ENCODE measurements at places on chromosomes 1 and 21.

DNA sequence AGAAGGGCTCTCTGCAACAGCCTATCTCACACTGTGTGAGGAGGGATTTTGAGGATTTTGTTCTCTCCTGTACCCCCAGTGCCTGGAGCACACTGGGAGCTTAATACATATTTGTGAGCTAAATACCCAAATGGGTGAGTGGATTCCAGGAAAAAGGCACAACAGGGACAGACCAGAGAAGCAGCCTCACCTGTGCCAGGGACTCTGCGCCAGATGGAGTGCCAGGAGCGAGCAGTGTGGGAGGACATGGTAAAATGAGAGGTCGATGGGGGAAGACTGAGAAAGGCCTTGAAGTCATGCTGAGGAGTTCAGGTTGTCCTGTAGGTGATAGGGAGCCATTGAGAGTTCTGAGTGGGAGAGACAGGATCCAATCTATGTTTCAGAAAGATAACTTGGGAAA, 11.0 kb upstream of the KCNA2 start:
- no peak for DNase-seq

DNA sequence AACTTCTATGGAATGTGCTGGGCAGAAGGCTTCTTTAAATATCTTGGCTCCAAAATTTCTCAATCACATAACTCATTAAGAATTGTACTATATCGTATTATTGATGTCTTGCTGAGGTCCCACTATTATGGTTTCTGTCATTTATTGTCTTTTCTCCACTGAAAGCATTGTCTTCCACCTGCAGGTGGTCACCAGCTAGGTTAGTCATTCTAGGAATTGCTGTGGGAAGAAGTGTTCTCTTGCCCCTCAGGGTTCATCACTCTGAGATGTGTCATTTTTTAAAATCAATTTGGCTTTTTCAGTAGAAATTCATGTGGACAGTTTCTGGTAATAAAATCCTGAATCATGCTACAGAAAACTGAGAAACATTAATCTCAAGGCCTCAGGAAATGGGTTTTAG, 66.1 kb downstream of the NCAM2 start:
- DNase-seq, result no peak

GRCh38 chr1:236692128-236692527, 5.8 kb downstream of the ACTN2 start:
- DNase-seq, result no peak

DNA sequence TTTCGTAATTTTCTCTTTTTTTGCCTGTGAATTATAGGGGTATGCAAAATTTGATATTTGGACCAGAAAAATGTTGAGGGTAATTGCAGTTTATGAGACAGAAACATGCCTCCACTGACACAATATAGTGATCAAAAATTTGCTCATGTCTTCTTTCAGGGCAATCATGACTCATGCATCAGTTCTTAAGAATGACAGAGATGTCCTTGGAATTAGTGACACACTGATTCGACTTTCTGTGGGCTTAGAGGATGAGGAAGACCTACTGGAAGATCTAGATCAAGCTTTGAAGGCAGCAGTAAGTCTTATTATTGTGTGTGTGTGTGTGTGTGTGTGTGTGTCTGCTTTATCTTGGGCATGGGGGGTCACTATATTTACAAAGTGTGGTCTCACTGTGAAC, 27.5 kb downstream of the CTH start:
- DNase-seq, result no peak

- DNase-seq, result no peak
These were observed 267.0 kb downstream of the DNM3 start for GRCh38 chr1:172108161-172108893.

DNA sequence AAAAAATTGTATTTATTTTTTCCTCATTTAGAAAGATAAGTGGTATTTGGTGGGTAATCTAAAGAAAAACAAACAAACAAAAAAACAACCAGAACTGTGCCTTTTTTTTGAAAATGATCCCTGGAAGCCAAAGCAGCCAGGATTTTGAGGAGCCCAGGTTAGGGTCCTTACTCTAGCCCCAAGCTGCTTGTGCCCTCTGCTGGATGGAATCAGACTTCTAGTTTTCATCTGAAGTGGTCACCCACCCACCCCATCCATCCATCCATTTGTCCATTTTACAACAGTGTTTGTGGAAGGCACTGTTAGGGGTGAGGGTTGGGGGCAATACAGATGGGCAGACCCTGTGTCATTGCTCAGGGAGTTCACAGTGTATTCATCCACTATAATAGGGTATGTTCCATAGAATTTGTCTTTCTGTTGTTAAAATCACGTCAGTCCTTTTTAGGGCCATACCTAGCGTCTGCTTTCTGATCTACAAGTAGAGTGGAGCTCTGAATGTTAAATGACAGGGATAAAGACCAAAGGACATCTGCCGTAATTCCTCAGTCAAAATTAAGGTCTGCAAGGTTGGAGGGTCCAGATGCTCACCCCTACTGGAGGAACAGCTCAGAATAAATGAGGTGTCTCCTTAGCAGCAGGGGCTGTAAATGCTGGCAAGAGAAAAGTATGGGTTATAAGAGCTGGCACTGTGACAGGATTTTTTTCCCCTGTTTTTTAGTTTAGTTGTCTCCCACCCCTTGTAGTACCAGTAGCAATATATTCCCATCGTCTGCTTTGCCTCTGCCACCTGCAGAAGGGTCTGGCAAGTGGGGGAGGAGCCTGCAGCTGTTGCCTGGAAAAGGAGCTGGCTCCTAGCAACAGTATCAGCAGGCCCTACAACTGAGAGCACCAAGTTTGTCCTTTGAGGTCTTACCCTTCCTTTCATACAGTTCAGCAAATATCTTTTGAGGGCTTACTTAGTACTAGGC, 3.2 kb downstream of the LRRC42 start:
- peak; percentile 32 for DNase-seq

DNA sequence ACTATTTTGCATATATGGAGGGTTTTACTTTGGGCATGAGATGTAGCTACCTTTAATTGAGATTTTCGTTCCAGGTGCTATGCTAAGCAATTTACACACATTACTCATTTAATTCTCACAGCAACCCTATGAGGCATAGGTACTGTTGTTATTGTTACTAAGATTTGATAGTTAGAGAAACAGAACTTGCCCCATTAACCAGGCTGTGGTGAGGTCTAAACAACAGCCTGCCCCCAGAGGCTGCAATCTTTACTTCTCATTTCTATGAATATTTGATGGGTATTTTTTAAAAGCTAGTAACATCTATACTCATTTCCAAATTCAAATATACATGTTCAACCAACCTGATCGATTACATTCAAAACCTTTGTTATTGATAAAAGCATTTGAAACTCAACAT, 155.6 kb downstream of the GALNT2 start:
- DNase-seq, result no peak

GRCh38 chr1:116569776-116570357, 959 bp downstream of the CD58 start:
- peak; percentile 88 for DNase-seq

- no peak for DNase-seq
These were observed 56.9 kb downstream of the SLC45A1 start for GRCh38 chr1:8374812-8375211.

DNA sequence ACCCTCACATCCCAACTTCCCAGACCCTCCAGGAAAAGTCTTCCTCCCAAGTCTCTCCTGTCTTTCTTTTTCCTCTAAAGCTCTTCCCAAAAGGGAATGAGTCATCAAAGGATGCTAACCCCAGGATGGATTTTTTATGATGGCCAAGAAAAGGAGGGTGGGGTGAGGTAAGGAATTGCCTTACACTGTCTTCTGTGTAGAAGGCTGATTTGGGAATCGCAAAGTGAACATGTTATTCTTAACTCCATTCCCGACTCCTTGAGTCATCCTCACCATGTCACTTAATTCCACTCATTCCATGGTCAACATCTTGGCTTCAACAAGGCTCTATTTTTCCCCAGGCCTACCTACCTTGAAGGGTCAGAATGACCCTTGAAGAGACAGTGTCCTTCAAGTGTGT, 44.0 kb downstream of the TBX15 start:
- no peak for DNase-seq

GRCh38 chr1:54335755-54336108, 70.5 kb downstream of the SSBP3 start:
- no peak for DNase-seq

DNA sequence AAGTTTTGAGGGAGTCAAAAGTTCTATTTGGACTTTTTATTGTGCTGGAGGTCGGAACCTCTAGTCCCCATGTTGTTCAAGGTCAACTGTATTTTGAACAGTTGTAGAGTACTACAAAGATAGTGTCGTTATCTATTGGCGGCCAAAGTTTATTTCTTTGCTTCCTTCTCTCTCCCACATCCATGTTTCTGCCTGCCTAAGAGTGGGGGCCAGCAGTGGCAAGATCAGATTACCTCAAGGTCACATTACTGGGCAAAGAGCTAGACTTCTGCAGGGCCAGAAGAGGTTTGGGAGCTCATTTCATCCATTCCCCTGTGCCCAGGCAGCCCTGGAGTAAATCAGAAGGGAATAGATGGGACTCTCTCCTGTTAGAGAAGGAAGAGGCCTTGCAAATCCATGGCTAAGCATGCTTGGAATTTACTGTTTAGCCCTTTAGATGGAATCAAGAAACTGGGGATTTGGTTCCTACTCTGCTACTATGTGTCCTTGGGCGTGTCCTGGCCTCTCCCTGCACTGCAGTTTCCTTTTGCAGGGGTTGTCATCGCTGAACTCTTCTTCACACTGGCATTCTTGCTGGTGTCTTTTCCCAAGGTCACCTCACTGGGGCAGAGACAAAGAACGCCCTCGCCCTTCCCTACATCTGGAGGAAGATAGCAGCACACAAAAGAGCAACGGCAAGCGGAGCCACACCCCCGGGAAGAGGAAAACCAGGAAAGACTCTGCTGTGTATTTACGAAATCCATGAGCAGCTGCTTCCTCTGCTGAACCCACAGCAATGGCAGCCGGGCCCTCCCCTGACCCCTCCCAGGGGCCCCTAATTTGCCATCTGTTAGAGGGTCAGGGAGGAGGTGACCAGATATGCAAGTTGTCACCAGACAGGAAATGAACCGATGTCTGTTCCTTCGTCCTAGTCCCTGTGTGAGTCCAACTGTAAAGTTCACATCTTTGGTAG, 73.3 kb downstream of the PLPP3 start:
- no peak for DNase-seq

- no peak for DNase-seq
These were observed 44.1 kb downstream of the PGBD5 start for GRCh38 chr1:230382001-230382491.

DNA sequence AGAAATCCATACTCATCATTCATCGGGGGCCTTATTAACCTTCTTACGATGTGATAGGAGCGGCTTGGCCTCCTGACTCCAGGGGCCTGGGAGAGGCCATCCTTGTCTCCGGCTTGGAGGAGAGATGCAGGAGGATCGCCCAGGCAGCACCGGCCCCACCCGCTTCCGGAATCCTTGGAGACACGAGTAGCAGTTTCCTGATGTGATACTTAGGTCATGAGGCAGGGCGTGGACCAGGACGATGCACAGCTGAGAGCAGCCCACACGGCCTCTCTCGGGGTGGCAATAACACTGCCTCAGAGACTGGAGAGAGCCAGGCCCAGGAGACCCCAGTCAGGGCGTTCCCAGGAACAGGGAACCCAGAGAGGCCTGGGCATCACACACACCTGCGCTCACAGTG, 163.6 kb upstream of the ARHGEF16 start:
- DNase-seq, result no peak

- no peak for DNase-seq
These were observed 28.0 kb upstream of the TMEM222 start for GRCh38 chr1:27293915-27294314.

DNA sequence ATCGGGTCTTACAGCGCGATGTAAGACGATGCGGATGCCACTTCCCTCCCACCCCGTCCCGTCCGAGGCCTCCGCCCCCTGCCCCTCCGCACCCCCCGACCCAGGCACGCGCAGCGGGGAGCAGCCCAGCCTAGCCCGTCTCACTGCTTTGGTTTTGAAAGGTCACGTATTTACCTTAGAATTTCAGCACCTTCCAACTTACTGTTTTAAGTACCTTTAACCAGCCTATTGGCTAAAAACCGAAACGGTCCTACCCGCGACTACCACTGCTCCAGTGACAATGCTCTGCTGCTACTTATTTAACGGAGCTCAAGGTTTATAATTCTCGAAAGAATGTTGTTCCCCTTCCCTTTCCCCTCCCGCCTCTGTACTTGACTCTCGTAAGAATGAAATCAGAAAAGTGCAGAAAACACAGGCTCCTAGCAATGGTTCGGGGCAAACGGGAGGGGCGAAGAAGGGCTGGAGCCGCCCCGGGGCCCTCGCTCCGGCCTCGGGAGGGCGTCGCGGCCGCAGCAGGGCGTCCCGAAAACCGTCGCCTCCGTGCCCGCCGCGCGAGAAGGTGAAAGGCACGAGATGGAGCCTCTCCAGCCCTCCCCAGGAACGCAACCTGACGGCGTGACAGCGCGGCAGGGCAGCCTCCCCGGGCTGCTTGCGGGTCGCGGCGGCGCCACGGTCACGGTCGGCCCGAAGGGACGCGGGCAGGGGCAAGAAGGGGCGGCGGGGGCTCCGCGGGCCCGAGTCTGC, 667 bp downstream of the TMEM50B start:
- DNase-seq, result no peak

DNA sequence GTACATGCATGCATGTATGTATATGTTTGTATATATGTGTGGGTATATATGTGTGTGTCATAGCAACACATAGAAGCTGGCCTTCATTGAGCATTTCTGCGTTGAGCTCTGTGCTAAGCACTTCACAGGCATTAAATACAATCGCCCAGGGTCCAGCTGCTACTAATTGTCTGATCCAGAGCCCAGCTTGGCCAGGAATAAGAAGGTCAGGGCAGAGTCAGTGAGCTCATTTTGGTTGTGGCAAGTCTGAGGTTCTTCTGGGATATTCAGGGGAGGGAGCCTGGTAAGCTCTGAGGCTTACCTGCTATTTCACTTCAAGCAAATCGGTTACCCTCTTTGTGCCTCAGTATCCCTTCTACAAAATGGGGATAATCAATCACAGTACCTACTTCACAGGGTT, 59.6 kb downstream of the FOXO6 start:
- DNase-seq, result no peak

GRCh38 chr1:231046730-231047395, 6.8 kb upstream of the FAM89A start:
- DNase-seq, result no peak

DNA sequence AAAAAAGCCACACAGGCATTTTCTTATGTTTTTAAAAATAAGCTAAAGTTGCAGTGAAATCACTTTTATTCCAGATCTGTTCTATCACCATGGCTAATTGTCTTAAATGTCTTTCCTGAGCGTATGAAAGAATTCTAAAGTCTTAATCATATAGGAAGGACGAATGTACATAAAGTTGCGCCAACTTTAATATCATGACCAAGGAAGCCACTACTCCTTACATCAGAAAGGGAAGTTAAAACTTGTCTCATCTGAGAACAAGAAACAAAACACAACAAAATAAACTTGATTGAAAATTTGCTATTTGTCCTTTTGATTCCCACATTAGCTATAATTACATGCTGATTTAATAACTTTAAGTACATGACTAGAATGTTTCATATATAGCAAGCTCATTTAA, 26.5 kb downstream of the CNIH4 start:
- DNase-seq, result no peak

GRCh38 chr21:31132574-31133242, 94.4 kb upstream of the KRTAP19-8 start:
- DNase-seq, result no peak

GRCh38 chr1:241413386-241413785, 56.4 kb upstream of the RGS7 start:
- DNase-seq, result no peak

All from hematopoietic multipotent progenitor cell treated with erythropoietin and hydrocortisone succinate and interleukin-3 and kit ligand, for 17 days (in vitro differentiated cells).